NCI-H2029 treated with DMSO at 0.1 percent for 48 hours (cell line): ENCODE measurements at places on chromosomes 12 and 14.

DNA sequence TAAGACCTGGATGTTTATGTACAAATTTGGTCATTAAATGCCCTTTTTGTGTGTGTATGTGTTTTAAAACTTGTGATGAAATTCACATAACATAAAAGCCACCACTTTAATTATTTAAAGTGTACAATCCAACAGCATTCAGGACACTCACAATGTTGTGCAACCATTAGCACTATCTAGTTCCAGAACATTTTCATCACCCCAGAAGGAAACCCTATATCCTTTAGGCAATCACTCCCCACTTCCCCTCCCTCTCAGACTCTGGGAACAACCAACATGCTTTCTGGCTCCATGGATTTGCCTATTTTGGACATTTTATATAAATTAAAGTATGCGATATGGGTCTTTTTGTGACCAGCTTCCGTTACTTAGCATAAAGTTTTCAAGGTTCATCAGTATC is 124.6 kb downstream of the TTC7B start:
- no peak for DNase-seq

DNA sequence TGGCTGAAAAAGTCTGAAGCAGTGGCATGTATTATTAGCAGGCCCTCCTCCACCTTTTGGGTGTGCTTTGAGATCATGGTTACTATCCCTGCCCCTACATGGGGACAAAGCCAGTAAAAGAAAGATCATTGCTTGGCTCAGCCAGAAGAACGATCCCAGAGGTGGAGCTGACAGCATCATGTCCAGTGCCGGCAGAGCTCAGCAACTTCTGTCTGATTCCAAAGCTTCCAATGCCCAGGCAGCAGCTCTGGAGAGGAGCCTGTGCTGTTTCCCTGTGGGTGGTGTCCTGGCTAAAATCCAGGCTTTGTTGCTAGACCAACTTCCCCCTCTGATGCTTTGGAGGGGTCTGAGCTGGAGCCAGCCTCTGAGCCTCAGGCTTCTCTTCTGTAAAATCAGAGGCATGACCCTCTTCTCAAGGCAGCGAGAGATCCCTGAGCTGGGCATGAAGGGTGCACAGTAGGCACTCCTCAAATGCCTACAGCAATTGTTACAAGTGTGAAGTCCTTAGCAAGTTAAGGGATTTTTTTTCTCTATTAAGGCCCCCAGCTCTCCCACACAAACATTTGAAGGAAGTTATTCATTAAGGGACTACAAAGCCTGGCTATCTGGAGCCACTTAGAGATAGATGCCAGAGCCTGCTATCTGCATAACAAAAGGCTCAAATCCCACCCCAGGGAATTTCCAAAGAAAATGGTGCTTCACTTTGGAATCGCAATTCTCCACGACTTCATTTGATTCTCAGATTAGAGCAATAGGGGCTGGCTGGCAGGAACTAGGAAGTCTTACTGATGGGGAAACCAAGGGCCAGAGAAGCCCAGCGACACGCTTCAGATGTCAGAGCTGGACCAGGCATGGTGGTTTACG is 10.9 kb upstream of the GSC start:
- no peak for DNase-seq

DNA sequence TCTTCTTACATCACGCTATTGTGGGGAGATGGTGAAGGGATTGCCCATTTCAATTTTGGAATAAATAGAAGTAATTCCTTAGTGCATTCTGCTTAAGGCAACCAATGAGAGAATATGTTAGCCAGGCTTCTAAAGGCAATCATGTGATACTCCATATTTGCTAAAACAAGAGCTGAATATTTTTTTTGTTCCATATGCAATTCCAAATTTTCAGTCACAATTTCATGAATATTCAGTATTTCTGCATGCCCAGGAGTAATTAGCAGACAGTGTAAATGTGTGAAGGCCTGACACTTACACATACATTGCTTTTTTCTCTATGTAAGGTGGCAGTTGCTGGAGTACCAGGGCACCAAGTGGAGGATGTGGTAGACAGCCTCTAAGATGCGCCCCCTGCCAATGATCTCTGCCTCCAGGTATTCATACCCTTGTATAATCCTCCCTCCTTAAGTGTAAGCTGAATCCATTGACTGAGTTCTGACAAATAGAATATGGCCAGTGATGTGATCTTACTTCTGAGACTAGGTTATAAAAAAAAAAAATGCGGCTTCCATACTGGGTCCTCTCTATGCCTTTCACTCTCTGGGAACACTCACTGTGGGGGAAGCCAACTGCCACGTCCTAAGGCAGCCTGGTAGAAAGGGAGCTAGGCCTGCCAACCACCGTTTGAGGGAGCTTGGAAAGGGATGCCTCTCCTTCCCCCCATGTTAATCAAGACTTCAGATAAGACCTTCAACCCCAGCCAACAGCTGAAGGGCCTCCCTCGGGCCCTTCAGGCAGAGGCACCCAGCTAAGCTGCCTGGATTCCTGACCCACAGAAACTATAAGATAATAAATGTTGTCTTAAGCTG is 62.7 kb upstream of the PTGR2 start:
- DNase-seq = no peak

DNA sequence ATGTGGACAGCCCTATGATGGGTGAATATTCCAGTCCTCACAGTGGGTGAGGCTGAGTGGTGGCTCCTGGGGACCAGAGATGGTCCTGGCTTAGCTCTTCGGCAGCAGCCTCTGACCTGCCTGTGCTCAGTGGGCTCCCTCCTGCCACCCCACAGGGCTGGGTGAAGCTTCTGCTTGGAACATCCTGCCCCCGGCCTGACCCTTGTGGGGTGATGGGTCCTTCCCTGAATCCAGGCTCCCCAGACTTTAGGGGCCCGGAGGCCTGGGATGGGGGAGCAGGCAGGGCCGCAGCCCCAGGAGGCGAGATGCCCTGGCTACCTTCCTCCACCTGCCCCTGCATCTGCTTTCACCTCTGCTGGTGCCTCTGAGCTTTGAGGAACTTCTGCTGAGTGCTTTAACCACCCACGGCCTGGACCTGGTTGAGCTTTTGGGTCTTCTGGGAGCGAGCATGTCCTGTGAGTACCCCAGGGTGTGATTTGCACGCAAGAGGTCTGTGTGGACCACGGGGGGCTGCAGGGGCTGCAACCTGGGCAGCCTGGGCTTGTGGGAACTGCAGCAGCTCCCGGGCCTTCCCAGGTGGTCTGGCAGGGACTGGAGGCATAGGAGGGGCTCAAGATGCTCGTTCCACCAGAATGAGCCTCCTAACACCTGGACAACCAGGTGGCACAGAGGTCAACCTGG is 159.5 kb downstream of the KIF26A start:
- DNase-seq = no peak

- DNase-seq = no peak
Measured at GRCh38 chr12:22083167-22083566, 37.1 kb downstream of the CMAS start.

DNA sequence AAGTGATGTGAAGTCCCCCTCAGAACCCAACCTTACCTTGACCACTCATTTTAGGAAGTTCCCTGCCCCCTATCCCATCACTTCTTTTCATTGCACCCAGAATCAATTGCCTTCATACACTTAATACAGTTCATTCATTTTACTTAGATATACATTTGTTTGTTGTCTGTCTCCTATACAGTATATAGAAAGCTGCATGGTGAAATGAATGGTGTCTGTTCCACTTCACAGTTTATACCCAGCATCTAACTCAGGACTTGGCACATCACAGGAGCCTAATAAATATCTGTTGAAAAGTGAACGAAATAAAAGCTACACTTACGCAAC is 38.3 kb upstream of the TXNRD1 start:
- no peak for DNase-seq

GRCh38 chr12:104443008-104443407 is 13.7 kb upstream of the CHST11 start:
- DNase-seq = no peak
